ENCODE measurements at places on chromosomes 1 and 21.

DNA sequence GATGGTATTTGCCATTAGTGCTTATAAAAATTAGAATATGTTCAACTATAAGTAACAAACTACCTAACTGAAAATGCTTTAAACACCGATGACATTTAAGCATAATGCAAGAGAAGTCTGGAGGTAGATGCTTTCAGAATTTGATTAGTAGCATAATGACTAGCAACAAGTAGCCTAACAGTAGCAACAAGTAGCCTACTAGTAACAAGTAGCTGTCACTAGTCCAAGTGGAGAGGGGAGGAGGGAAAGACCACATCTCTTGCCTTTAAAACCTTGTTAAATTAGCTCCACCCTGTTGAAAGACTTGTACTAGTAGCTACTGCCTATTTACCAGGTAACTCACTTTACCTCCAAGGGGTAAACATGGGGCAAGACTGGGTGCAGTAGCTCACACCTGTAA lies 7.9 kb downstream of the GPR88 start:
- no peak for DNase-seq

GRCh38 chr1:30318864-30319718 lies 404.3 kb downstream of the MATN1 start:
- no peak for DNase-seq

- DNase-seq = no peak
Measured at GRCh38 chr1:235892734-235893413, 26.2 kb upstream of the LYST start.

DNA sequence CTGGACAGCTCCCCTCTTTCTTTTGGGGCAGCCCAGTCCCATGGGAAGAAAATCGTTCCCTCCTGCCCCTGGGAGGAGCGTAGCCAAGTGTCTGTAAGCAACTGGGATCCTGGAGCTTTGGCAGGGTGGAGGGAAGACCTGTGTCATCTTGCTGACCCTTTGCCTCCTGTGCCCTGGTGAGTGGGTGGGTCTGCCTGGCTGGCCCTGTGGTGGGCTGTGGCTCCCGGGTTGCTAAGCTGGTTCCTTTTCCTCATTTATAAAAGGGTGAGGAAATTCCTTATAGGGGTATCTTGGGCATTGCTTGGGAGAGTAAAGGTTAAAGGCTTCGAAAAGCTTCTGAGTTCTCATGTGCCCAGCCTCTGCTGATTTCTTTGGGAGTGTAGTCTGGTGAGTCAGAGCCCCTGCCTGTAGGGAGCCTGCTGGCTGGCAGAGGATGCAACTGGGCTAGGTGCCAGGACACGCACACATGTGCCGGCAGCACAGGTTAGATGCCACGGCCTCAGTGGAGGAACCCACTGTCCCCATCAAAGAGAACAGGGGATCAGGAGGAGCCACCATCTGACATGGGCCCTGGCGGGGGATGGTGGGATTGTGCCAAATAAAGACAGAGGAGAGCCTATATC lies 85.2 kb downstream of the ARHGEF10L start:
- no peak for DNase-seq

DNA sequence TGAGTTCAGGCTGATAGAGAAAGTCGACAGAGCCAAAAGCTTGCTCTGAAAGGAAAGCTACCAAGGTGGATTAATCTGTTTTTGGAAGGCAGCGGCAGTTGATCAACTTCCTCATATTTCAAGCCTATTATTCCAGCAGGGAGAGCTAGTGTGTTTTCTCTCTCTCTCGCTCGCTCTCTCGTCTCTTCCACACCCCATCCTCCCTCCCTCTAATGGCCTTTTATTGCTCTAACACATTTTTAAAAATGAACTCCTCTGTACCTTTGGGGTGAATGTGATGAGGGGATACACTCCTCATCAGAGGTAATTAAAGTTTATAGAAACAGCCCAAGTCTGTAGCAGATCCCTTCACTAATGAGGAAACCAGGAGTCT lies 126.4 kb downstream of the CLIC6 start:
- DNase-seq = no peak

DNA sequence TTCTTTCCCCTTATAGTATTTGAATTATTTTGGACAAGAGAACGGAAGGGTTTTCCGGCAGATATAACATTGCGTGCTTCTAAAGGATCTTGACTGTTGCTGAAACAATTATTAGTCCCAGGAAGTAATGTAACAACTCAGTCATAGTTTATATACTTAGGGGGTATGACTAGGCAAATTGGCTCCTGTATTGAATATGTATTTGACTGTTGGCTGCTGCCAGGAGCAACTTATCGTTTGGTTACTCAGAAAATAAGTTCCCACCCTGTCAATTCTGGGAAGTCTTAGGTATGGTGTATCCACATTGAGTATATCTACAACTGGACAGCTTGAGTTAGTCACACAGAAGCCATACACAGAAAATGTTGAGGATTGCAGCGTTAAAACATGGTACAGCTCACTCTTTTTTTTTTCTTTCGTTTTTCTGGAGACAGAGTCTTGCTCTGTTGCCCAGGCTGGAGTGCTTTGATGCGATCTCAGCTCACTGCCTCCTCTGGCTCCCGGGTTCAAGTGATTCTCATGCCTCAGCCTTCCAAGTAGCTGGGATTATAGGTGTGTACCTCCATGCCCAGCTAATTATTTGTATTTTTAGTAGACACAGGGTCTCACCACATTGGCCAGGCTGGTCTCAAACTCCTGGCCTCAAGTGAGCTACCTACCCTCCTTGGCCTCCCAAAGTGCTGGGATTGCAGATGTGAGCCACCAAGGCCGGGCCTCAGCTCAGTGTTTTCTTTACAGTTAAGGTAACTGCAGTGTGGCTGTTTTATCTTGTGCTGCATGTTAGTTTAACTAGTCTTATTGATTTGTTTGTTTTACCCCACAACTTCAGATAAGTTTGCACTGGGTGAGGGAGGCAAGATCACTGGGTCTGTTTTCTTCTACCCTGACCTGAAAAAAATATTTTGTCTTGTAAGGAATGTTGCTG lies 10.2 kb downstream of the SMAP2 start:
- no peak for DNase-seq

DNA sequence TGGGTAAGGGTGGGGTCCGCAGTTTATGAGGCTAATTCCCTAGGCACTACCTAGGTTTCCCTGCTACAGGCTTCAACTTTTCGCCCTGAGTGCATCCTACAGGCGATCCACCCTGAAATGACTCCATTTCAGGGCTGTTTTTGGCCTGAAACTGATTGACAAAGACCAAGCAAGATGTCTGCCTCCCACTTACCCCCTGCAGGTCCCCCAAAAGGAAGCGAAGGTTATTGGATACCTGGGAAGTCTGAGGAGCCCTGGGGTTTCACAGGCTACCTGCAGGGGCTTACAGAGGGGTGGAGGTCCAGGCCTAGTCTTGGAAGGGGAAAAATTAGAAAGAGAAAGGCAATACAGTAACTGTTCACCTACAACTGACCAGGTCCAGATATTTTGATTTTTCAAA lies 3.3 kb upstream of the TBX15 start:
- DNase-seq = no peak

GRCh38 chr1:165484532-165484931 lies 39.6 kb upstream of the RXRG start:
- DNase-seq = no peak

- DNase-seq = peak; percentile 74
Measured at GRCh38 chr1:16984717-16985116, 4.3 kb upstream of the MFAP2 start.

DNA sequence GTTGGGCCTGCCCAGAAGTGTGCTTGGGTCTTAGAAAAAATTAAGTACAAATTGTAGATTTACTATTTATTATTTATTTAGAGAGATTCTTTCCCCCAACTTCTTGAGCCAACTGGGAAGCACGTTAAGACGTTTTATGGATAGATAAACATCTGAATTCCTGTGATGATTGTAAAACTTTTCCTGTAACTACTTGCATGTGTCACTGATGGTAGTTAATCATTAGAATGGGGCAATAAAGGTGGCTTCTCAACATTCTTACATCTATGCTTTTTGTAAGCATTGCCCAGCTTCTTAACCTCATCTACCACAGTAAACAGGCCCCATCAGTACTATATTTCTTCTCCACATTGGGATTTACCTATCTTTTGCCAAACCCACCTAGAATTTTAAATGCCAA lies 559.8 kb downstream of the LMO4 start:
- peak; percentile 91 for DNase-seq

- DNase-seq = no peak
Measured at GRCh38 chr1:247110627-247111258, 6.6 kb upstream of the ZNF669 start.

DNA sequence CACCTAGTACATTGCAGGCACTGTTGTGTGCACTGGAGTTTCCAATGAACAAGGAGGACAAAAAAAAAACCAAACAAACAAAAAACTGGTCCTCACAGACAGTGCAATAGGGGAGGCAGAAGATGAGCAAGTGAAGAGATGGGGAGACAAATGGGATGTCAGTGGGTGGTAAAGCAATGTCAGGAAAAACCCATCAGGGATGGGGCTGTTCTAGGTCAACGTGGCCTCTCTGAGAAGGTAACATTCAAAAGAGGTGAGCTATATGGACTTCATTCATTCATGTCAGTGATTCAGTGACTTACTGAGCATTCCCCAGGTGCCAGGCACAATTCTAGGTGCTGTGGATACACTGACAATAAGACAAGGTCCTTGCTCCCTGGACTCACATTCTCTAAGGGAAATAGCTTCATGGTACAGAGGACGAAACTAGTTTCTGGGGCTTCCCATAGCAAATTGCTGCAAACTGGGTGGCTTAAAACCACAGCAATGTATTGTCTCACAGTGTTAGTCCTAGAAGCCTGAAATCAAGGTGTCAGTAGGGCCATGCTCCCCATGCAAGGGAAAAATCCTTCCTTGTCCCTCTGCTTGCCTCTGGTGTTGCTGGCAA lies 140.5 kb upstream of the KLHDC7A start:
- DNase-seq = no peak

DNA sequence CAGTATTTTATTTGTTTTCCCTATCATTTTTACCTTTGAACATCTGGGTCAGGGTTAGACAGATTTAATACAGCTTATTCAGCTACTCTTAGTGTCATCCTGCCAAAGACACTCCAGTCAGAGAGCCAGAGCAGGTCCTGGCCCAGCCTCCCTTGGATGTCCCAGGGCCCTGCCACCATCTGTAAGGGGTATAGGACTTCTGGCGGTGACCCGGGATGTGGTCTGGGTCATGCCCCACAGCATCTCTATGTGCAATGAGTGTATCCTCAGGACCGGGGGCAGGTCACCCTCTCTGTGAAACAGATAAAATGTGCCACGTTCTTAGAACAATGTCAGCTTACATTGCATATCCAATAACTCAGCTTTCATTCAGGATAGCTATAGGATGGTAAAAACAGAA lies 37.8 kb upstream of the PRSS38 start:
- DNase-seq = no peak

DNA sequence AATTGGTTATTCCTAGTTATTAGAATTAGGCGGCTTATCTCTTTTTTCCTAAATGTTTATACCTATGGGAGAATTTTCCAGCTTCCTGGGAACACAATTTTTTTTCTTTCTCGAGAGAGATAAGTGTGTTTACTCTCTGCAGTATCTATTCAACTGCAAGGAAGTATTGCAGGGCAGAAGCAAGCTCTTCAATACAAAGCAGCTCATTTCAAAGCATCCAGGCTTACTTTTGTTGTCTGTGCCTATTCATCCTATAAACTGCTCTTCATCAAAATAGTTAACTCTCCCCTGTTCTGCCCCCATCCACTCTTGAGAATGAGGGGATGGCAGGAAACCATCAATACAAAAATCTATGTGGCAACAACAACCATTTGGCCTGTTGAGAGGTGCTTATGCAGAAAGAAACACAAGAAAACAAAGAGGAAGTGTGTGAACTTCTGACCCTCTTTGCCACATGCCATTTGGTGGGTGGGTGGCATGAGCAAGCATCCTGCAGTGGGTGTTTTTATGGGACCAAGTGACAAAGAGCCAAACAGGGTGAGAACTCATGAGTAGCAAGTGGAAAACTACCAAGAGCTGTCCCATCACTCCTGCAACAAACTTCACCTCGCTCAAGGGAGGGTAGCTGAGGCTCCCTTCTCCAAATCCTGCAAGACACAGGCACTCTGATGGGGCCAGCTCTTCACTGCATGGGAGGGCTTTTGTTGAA lies 50.6 kb upstream of the MRPS6 start:
- DNase-seq = no peak

DNA sequence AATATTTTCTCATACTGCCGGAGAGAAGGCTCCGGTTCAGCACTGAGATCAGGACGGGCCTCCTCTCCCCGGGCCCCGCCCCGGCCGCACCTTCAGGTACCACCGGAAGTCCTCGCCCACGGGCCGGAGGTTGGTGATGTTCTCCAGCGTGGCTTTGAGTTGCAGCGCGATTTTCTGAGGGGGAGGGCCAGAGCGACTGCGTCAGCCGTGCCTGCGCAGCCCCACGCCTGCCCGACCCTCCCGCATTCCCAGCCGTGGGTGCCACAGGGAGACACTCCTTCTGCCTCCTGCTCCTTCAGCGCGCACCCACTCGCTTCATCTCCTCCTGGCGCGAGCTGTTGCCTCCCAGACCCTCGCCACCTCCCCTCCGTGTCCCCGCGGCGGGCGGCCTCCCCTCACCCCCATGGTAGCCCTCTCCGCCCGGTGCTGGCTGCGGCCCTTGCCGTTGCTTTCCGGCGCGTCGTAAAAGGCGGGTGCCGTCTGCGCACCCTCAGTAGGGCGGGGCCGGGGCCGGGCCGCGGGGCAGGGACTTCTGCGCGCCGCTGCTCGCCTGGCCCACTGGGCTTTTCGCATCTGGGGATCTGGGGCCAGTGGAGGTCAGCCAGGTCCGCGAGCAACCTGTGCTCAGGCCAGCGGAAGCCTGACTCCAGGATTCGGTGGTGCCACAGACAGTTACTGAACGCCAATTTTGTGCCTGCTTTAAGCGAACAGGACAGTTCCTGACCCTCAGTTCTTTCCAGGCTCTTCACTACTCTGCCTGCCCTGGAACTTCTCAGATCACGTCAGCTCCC lies at the start of gene CZIB:
TSS of gene CZIB (minus strand) at position 464 of the 791 bp plus-strand sequence. CDS start at position 405, 59 bp downstream.
- peak; percentile 46 for DNase-seq

DNA sequence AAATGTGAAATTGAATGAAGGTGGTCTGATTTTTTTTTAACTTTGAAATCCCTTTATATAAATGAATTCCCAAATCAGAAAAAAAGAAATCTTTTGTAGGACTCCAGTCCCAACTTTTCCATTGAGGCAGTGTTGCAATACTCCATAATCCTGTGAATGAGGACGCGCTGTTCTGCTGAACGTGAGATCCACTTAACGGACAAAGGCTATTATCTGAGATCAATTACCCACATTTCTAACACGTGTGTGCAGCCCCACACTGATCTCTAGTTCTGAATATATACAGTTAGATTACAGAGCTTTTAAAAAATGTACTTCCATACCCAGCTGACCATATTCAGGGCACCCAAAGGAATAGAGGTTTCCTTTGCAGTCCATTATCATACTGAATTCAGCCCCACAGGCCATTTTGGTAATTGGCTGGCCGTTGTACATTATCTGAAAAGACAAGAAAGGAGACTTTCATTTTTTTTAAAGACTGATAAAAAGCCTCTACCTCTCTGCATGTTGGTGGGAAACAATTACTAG lies 19.0 kb downstream of the RCC2 start:
- DNase-seq = no peak

GRCh38 chr1:114386129-114387009 lies 124.6 kb downstream of the TRIM33 start:
- no peak for DNase-seq

- no peak for DNase-seq
Measured at GRCh38 chr1:208593306-208594006, 349.3 kb upstream of the PLXNA2 start.
